ENCODE measurements at places on chromosomes 4 and X.

GRCh38 chr4:85407546-85407945, 67.4 kb upstream of the ARHGAP24 start:
- no peak for DNase-seq

DNA sequence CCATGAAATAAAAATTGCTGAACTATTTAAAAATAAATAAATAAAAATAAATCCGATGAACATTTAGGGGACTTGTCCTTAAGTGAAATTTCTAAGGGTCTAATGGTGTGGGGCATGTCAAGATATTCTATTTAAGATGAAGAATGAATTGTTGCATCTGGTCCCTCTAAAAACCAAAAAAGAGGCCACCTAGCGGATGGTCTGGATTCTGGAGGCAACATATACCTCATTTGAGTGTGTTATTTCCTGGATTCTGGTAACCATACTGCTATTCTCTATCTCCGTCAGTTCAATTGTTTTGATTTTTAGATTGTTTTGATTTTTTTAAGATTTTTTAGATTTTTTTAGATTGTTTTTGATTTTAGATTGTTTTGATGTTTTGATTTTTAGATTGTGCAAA, 28.3 kb downstream of the AGTR2 start:
- DNase-seq, result no peak

- no peak for DNase-seq
These were observed 334 bp upstream of the POU4F2 start for GRCh38 chr4:146638333-146638785.

- DNase-seq, result no peak
These were observed 505 bp upstream of the PKD2 start for GRCh38 chr4:88006956-88007303.

DNA sequence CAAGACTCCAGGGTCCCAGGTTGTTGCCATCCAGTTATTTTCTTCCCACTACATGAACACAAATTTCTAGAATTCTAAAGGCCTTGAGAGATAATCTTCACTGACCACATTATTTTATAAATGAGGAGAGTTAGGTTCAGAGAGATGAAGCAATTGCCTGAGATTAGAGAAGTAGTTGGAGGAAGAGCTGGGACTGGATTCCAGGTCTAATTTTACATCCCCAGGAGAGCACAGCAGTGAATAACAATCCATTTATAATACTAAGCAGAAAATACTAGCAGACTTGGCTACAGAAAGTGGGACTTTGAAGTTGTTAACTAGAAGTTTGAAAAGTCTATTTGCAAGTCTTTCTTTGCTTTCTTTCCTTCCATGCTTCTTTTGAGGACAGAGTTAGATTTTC, 231.3 kb upstream of the S100G start:
- DNase-seq, result no peak

DNA sequence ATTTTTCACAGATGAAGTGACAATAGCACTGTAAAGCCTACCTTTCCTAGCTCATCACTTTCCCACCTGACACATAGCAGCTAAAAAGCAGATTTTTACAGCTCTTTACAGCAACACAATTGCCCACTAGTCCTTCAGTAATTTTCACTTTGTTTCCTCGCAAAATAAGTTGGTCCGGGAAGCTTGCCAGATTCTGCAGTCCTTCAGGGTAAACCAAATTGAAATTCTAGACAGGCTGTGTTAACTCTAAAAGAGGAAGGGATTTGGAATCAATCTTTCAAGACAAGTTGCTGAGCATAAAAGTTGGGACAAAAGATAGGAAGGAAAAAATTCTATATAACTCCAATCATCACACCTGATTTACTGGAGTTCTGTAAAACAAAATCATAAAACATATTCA, 8.7 kb downstream of the C1QTNF7 start:
- DNase-seq, result no peak
